ENCODE measurements at places on chromosomes 2 and 18. TPM values are rescaled to one million over a fixed set of nuclear protein-coding genes. Genes with fewer than 3 reads are reported as not detected.

Gene EGR4
- total RNA-seq: not detected

Gene CCDC150
- 4.2 TPM for total RNA-seq

Gene RPRM
- total RNA-seq: not detected

Gene GATA6
- 15.4 TPM for total RNA-seq
